Endothelial cell of umbilical vein (primary cell): ENCODE measurements at places on chromosomes 7 and 10. TPM values are rescaled to one million over a fixed set of nuclear protein-coding genes. Genes with fewer than 3 reads are reported as not detected.

Gene OR2A42
- total RNA-seq, result not detected in 2 replicates

Gene GIMAP6
- total RNA-seq, result 85.0 and 87.8 TPM in 2 replicates

Gene LYZL1
- not detected in 2 replicates for total RNA-seq

Gene ICA1
- 39.7 and 47.1 TPM in 2 replicates for total RNA-seq

Gene TMEM273
- total RNA-seq, result 2.1 and 3.7 TPM in 2 replicates

Gene LIPJ
- 0.09 TPM in 1 of 2 replicates, not detected in the other for total RNA-seq

Gene FAM25A
- not detected in 2 replicates for total RNA-seq

Gene BEND7
- total RNA-seq, result 30.8 and 31.7 TPM in 2 replicates

Gene SVOPL
- total RNA-seq, result not detected in 2 replicates

Gene SCD
- 396 and 426 TPM in 2 replicates for total RNA-seq

Gene DRGX
- not detected in 2 replicates for total RNA-seq

Gene PLEKHS1
- total RNA-seq, result not detected in 2 replicates

Gene IQCE
- total RNA-seq, result 11.3 and 14.5 TPM in 2 replicates

Gene ARHGAP22
- total RNA-seq, result 48.6 and 50.3 TPM in 2 replicates

Gene CALML5
- not detected in 2 replicates for total RNA-seq

Gene EN2
- total RNA-seq, result not detected in 2 replicates

Gene POLL
- total RNA-seq, result 27.4 and 34.3 TPM in 2 replicates

Gene CYP3A7
- total RNA-seq, result not detected in 2 replicates

Gene TMEM139
- not detected in 2 replicates for total RNA-seq

Gene WASL
- 22.1 and 24.0 TPM in 2 replicates for total RNA-seq

Gene CNPY1
- total RNA-seq, result not detected in 2 replicates
